ENCODE measurements at places on chromosomes 1 and 21.

DNA sequence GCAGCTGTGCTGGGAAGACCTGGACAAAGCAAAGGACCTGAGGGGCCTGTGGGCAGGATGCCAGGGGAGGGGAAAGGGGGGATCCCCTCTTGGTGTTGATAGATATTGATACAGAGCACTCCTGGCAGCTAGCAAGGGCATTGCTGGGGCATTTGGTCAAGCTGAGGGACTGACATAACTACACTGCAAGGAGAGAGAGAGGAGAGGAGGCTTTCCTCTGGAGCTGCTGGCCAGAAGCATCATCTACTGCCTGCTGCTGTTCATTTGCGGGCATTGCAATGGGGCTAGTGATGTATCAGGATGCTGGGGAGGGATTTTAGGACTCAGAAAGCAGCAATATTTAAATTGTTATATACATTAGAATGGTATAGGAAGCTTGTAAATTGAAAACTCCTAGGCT is 142.0 kb downstream of the ZNF648 start:
- DNase-seq: no peak

DNA sequence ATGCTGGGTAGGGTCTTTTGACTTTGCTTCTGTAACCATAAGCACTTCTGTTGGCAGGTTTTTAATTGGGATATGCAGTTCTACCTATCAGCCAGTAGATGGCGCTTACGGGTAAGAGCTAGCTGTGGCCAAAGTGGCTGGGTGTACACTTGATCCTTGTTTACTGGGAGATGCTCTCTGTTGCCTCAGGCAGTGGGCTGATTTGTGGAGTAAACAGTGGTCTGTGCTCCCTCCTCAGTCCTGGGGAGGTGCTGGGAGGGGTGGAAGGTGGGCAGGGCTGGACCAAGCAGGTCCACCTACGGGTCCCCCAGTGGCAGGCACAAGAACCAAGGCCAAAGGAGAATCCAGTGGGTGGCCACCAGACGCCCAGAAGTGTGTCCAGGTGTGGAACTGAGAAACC is 43.4 kb downstream of the RALGPS2 start:
- no peak for DNase-seq

DNA sequence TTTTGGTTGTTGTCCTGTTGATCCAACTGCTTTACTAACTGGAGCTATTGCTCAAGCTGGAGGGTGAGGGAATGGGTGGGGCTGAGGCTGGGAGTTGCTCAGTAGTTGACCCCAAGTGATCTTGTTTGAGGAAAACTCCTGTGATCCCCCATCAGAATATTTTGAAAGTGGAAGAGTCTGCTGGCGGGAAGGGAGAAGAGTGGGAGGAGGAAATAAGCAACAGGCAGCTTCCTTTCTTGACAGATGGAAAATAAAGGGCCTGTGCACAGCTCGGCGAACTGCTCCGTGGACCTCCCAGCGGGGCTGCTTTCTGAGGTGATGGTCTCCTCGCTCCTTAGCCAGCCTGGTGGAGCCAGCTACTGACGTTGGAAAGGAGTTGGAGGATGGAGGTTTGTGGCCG is 199.1 kb upstream of the LMO4 start:
- DNase-seq: no peak

GRCh38 chr1:237179503-237179902 is 137.5 kb downstream of the RYR2 start:
- DNase-seq: no peak

- no peak for DNase-seq
Observed at GRCh38 chr1:181112071-181112929, 23.8 kb downstream of the IER5 start.

GRCh38 chr1:82160036-82160435 is 359.3 kb downstream of the ADGRL2 start:
- no peak for DNase-seq

- DNase-seq: no peak
Observed at GRCh38 chr1:224980181-224980580, 50.7 kb downstream of the DNAH14 start.

DNA sequence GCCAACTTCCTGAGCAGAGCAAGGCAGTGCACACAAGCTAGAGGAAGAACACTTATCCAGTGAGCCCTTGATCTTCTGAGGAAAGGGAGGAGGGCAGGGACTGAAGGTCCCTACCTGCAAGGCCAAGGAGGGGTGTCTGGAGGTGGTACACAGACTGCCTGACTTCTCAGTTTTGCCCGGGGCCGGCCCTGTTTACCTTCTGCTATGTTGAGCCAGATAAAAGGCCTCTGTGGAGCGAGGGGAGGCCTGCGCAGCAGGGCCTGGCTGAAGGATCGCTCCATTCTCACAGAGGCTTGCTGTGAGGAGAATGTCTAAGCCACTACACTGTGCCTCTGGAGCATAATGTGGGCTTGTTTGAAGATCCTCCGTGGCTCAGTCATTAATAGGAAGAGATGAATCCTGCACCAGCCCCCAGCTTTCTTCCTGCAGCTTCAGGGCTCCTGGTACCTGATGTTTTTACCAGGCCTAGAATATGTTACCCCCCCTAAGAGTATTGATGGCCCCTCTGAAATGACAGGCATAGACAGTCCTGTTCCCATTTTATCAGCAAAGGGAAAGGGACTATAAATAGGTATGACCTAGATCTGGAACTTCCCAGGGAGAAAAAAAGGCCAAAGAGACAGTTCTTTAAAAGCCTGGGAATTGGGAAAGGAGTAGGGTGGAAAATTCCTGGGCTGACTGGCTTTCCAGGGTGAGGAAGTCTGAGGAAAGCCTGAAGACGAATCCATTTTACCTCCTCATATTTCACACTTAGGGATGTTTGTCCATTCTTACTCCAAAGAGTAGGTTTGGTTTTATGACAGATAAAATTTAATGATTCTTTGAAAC is 4.7 kb downstream of the POGK start:
- no peak for DNase-seq

DNA sequence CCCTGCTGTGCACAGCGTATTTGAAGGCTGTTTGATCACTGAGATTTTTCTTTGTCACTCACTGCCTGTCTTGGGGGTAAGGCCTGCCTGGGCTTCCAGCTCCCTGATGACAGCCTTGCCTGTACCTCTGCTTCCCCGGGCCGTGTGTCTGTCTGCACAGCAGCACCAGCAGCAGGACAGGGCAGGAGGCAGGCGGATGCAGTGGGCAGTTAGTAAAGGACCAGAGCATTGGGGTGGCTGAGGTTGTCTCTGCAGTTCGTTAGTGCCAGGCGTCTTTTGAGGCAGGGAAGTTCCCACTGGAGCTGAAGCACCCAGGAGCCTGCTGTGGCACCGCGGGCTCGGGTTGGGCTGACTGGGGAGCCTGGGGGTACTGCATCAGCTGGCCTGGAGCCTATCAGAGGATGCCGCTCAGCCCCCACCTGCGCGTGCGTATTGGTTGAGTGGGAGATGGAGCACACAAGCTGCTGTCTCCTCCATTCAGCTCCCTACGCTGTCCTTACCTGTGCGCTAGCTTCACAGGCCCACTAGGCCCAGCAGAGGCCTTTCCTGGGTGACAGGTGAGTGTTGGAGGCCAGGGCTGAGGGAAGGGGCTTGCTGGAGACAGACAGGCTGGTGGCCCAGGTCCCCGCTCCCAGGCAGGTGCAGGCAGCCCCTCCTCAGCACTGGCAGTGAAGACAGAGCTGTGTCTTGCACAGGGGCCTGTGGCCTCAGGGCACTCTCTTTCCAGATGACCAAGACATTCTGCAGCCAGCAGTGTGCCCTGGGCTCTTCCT is 28.2 kb downstream of the SNAP47 start:
- no peak for DNase-seq

DNA sequence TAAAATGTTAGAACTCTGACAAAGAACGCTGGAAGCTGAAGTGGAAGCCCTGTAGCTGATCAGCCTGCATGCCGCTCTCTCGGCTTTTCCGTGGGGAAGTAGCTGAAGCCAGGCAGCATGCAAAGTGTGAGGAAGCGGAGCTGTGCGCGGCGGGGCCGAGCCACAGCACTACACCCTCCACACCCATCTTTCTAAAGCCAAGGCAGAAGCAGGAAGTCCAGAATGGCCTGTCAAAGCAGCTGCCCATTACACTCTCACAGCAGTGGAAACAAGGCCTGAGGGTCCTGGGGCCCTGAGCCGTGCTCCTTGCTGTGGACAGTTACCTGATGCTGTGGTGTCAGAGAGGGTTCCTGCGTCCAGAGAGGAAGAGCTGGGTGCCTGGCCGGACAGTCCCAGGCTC is 69.6 kb downstream of the UBR4 start:
- DNase-seq: no peak

Data from activated T-helper 1 cell treated with Interleukin-2 at 50 U/mL for 16 hours (primary cell).